Activated CD4-positive, CD25-positive, alpha-beta regulatory T cell treated with anti-CD3 and anti-CD28 coated beads, Interleukin-2, amount 50 U/mL, for 16 hours (primary cell): ENCODE measurements at places on chromosomes 4 and X.

DNA sequence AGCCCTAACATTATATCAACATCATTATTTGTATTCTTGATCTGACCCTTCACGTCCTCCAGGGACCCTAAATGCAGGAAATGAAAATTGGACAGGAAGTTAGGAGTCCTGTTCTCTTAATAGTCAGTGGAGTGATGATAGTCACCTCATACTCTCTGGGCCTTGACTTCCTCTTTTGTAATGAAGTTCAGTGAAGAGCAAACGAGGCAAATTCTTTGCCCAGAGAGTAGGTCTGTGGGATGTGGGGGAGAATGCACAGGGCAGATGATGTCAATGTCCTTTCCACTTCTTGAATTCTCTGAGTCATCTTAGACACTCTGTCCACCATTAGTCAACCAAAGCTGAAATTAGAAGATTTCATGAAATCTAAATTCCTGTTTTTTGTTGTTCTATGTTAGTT lies 17.1 kb upstream of the GPRIN3 start:
- DNase-seq = no peak

GRCh38 chr4:99816545-99817308 lies at the start of gene DAPP1:
Gene DAPP1 (plus strand): TSS chr4:99816827. CDS start chr4:99816914, 87 bp downstream.
- peak; percentile 58 for DNase-seq

DNA sequence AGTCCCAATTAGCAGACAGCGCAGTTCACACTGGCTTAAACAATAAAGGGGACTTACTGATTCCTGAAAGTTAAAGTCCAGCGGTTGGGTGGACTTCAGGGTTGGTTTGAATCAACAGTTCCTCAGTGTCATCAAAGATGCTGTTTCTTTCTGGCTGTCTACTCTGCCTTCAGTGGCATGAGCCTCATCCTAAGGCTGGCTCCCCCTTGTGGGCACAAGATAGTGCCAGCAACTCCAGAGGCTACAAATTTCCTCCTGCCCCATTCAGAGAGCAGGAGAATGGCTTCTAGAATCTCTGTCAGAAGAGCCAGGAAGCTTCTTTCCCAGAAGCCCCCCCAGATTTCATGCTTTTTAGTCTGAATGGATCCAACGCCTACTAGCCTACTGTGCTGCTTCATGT lies 82.4 kb upstream of the MTM1 start:
- peak; percentile 10 for DNase-seq

GRCh38 chr4:119810001-119810400 lies 181.4 kb upstream of the PDE5A start:
- DNase-seq = no peak

- no peak for DNase-seq
These were observed 306.7 kb upstream of the MAOA start for GRCh38 chrX:43349363-43349762.
